ENCODE measurements at places on chromosomes 7 and 10.

GRCh38 chr10:78755877-78756455 lies 312.8 kb upstream of the ZMIZ1 start:
- DNase-seq, result no peak

GRCh38 chr7:7911369-7912123 lies 57.0 kb upstream of the GLCCI1 start:
- no peak for DNase-seq

- DNase-seq, result no peak
Measured at GRCh38 chr7:151919595-151919994, 36.7 kb upstream of the GALNTL5 start.

DNA sequence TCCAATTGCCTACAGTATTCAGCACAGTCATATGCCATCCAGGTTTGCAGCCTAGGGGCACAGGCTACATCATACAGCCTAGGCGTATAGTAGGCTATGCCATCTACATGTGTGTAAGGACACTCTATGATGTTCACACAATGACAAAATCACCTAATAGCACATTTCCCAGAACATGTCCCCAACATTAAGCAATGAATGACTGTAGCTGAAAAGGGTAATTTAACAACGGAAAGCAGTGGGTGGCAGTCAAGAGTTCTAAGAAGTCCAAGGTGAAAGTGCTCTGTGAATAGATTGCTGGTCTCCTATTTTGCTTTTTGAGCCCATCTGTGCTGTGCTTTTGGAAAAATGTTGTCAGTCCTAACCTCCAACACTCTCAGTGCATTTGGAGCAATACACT lies 162.6 kb downstream of the KLF6 start:
- DNase-seq, result no peak

GRCh38 chr10:131860311-131860710 lies 40.5 kb upstream of the PPP2R2D start:
- no peak for DNase-seq

GRCh38 chr7:12814828-12815227 lies 127.4 kb downstream of the ARL4A start:
- DNase-seq, result no peak
